Transverse colon (tissue), 4 donors: ENCODE measurements at places on chromosomes 3 and 15. TPM values are rescaled to one million over a fixed set of nuclear protein-coding genes. Genes with fewer than 3 reads are reported as not detected.

The CACNA2D2 gene
- total RNA-seq, result 0.48 TPM

The PLOD2 gene
- total RNA-seq, result 81.6 TPM

The SNX22 gene
- total RNA-seq, result not detected

The METTL6 gene
- 8.9 TPM for total RNA-seq

The DLL4 gene
- 1.5 TPM for total RNA-seq

DNA sequence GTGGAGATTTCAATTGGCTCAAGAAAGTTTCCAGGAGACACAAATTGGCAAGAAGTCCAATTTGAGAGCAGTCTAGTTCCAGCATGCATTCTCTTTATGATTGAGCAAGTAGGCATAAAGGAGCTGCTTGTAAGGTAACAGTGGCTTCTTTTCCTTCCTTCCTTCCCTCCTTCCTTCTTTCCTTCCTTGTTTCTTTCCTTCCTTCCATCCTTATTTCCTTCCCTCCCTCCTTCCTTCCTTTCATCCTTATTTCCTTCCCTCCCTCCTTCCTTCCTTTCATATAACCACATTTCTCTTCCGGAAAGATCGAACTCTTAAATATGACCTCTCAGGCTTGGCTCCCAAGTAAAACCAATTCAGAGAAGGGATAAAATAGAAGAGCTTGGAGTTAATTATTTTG, 29.4 kb upstream of the ATP11B start:
- peaks cover 7% of the 10 kb centered on the region for H3K4me1 ChIP-seq
- no peak overlapping the region for H3K27ac ChIP-seq
- no peak overlapping the region for H3K4me3 ChIP-seq
- H3K27me3 ChIP-seq, result no peaks in the 10 kb centered on the region

- no peak overlapping the region for H3K27ac ChIP-seq
- H3K27me3 ChIP-seq, result no peaks in the 10 kb centered on the region
- H3K4me3 ChIP-seq, result no peak overlapping the region
- DNase-seq, result no peak
- no peaks in the 10 kb centered on the region for H3K36me3 ChIP-seq
These were observed 83.6 kb downstream of the SLC7A14 start for GRCh38 chr3:170502297-170502696.

- no peaks in the 10 kb centered on the region for H3K27me3 ChIP-seq
- DNase-seq, result peak; percentile 99
- peak overlapping the region; percentile 82 for H3K27ac ChIP-seq
- peak overlapping the region; percentile 51 for H3K4me3 ChIP-seq
- peaks cover 32% of the 10 kb centered on the region for H3K4me1 ChIP-seq
These were observed 15.3 kb upstream of the FANCD2 start for GRCh38 chr3:10010878-10011465.

DNA sequence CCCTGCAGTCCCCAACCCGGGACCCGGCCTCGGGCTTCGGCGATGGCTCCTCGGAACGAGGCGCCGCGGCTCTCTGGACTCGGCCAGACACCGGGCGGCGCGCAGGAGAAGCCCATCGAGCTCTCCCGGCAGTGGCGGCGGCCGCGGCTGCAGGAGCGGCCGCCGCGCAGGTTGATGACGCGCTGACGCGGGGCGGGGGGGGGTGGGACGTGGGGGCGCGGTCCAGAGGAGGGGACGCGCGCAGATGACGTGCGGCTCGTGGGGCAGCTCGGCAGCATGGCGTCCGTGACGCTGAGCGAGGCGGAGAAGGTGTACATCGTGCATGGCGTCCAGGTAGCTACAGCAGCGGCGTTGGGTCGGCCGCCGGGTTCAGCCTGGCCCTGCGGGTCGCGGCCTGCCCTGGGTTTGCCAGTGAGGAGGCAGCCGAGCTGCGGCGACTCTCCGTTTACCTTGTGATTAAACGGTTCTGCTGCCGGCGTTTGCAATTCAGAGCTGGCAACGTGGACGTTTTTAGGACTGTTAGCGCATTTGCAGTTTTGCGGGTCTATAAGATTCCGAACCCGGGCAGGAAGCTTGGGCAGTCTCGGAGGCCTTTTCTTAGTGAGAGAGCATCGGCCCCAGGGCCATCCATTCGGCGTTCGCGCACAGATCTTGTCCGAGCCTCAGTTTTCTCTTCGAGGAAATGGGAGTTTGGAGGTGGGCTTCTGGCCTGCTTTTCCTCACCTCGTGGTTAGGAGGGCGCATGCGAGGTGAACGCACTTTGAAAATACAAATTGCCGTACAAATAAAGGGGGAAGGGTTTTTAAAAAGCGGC, at the start of the genes EXOSC7 and ZDHHC3:
Gene EXOSC7, plus strand, starts transcription at position 243 of the 814 bp plus-strand sequence. Its CDS starts 34 bp downstream, at position 277.
Gene ZDHHC3, minus strand, starts transcription at position 173 of the 814 bp plus-strand sequence. CDS start 16,738 bp downstream, outside the sequence.
- H3K27me3 ChIP-seq, result no peaks in the 10 kb centered on the region
- no peaks in the 10 kb centered on the region for H3K36me3 ChIP-seq
- H3K4me1 ChIP-seq, result peaks cover 35% of the 10 kb centered on the region
- H3K4me3 ChIP-seq, result peak within 1 kb of the TSS; percentile 95
- peak; percentile 89 for DNase-seq

DNA sequence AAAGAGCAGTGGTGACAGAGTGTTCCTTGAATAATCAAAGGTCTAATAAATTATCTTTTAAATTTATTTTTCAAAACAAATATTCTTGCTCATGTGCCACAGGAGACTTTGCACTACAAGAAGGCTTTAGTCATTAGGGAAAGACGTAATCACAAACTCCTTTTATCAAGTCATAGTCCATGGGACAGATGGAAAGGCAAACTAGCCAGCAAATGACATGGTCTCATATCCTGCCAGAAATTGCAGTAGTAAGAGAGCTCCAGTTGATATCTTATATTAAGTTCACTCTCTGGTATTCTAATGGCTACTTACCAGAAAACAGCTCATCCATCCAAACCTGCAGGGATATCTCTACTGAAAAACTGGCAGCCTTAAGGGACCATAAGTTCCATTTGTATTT, 225.0 kb upstream of the TP63 start:
- no peak overlapping the region for H3K27ac ChIP-seq
- no peaks in the 10 kb centered on the region for H3K36me3 ChIP-seq
- DNase-seq, result no peak
- no peaks in the 10 kb centered on the region for H3K27me3 ChIP-seq

DNA sequence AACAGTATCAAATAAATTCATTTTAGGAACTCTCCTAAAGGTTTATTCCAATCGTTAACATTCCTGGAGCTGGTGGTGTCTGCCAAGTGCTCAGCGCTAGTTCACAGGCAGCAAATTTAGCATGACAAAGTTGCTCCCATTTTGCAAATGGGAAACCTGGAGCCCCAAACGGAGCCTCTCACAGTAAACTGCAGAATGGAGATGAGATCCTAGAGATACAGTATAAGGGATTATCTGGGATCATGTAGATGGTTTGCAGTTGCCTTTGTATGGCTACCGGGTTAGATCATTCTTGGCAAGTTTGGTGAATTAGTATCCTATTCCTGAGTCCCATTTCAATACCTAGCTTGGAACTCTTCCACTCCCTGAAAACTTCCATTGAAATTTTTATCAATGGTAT, 173.7 kb downstream of the CDIN1 start:
- H3K27ac ChIP-seq, result no peak overlapping the region
- H3K27me3 ChIP-seq, result no peaks in the 10 kb centered on the region
- no peaks in the 10 kb centered on the region for H3K36me3 ChIP-seq
- H3K4me1 ChIP-seq, result no peaks in the 10 kb centered on the region

GRCh38 chr15:38516626-38517025, 48.0 kb downstream of the RASGRP1 start:
- H3K27ac ChIP-seq, result no peak overlapping the region
- DNase-seq, result no peak
- no peaks in the 10 kb centered on the region for H3K27me3 ChIP-seq
- no peaks in the 10 kb centered on the region for H3K4me1 ChIP-seq

DNA sequence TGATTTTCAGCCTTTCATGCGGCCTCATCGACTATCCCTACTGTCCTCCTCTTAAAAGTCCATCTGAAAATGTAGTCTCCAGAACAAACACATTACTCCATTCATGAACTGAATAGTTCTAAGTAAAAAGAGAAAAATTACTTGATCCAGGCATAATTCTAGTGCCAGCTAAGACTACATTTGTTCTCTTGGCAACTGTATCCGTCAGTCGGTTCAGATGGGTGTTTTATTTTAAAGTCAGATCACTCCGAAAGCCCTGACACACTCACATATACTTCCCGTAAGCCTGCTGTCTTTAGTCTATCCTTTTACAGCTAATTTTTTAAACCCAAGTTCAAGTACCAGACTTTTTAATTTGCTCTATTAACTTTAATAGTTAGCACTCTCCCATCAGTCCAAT, 1102.7 kb downstream of the ROBO1 start:
- H3K4me3 ChIP-seq, result no peak overlapping the region
- no peaks in the 10 kb centered on the region for H3K27me3 ChIP-seq
- no peak for DNase-seq
- no peaks in the 10 kb centered on the region for H3K4me1 ChIP-seq

DNA sequence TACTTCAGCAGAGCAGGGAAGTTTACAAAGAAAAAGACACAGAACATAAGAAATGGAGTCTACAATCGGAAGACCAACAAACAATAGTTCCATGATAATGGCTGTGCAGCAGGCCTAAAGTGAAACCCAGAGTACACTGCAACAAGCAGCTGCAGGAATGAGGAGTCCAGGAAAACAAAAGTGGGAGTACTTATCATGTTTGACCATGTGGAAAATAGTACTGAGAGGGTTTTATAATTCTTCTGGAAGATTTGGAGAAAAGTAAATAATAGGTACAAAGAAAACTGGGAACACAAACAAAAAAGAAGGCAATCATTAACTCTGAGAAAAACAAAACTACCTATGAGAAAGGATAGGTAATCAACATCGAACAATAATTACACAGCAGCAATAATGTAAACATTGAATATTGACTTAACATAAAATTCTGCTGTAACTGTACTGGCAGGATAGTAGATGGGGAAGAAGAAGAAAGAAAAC, 87.5 kb downstream of the NEK10 start:
- H3K4me1 ChIP-seq, result peaks cover 15% of the 10 kb centered on the region
- H3K4me3 ChIP-seq, result no peak overlapping the region
- no peaks in the 10 kb centered on the region for H3K36me3 ChIP-seq
- H3K27me3 ChIP-seq, result no peaks in the 10 kb centered on the region
- no peak overlapping the region for H3K27ac ChIP-seq

GRCh38 chr15:76994971-76995945, at the start of gene PSTPIP1:
PSTPIP1 (plus strand) TSS chr15:76995126; CDS start chr15:76995574, 448 bp downstream.
- peak; percentile 51 for DNase-seq
- H3K36me3 ChIP-seq, result no peaks in the 10 kb centered on the region

DNA sequence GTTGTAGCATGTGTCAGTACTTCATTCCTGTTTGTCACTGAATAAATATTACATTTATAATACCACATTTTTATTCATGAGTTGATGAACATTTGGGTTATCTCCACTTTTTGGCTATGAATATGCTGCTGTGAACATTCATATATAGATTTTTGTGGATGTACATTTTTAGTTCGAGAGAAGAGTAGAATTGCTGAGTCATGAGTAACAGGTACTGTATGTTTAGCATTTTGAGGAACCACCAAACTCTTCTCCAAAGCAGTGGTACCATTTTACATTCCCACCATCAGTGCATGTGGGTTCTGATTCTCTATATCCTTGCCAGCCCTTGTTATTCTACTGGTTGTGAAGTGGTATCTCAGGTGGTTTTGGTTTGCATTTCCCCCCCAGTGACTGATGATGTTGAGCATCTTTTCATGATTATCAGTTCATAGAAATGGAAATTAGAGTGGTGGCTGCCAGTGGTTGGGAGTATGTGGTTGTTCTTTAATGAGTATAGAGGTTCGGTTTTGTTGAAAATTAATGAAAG, 59.6 kb downstream of the CCDC66 start:
- H3K4me1 ChIP-seq, result no peaks in the 10 kb centered on the region
- H3K36me3 ChIP-seq, result no peaks in the 10 kb centered on the region
- no peaks in the 10 kb centered on the region for H3K27me3 ChIP-seq
- no peak for DNase-seq
- H3K4me3 ChIP-seq, result no peak overlapping the region
- H3K27ac ChIP-seq, result no peak overlapping the region

GRCh38 chr15:53549697-53550305, 209.7 kb downstream of the WDR72 start:
- DNase-seq, result no peak
- no peak overlapping the region for H3K4me3 ChIP-seq
- peak overlapping the region; percentile 67 for H3K27ac ChIP-seq
- H3K36me3 ChIP-seq, result no peaks in the 10 kb centered on the region

DNA sequence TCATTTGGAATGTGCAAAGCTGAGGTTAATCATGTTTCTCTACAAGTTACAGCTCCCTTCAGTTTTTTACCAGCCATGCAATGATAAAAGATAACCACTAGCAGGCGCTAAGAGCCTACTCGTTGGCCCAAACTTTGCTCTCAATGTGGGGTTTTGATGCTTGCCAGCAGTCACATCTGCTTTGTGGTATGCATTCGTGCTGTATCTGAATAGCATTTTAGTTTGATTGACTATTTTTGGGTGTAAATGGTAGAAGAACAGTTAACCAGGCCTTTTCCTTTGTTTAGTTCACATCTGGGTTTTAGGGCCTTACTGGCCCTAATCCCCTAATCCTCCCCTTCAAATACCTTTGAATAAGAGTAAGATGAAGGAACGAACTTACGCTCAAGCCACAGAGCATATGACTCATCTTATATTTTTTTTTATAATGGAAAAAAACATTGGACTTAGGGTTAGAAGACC, 4.4 kb upstream of the CLDN11 start:
- H3K4me1 ChIP-seq, result peaks cover 11% of the 10 kb centered on the region
- H3K4me3 ChIP-seq, result no peak overlapping the region
- no peak overlapping the region for H3K27ac ChIP-seq
- DNase-seq, result no peak

DNA sequence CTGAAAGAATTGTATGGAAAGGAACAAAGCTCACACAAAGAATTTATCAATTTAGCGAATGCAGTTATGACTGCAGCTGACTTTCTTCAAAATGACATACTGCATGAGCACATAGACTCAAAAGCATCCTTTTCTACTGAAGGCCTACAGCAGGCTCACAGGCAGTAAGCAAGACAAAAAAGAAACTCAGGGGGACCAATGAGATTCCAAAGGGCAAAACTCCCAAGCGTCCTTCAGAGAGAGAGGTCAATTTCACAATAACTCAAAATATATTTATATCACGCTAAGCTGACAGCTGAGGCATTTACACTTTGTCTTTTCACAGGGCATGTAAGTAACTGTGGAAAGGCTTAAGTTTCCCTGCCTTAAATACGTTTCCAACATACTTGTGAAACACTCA, 427.9 kb upstream of the RASGRP1 start:
- H3K36me3 ChIP-seq, result no peaks in the 10 kb centered on the region
- DNase-seq, result no peak
- no peaks in the 10 kb centered on the region for H3K4me1 ChIP-seq

DNA sequence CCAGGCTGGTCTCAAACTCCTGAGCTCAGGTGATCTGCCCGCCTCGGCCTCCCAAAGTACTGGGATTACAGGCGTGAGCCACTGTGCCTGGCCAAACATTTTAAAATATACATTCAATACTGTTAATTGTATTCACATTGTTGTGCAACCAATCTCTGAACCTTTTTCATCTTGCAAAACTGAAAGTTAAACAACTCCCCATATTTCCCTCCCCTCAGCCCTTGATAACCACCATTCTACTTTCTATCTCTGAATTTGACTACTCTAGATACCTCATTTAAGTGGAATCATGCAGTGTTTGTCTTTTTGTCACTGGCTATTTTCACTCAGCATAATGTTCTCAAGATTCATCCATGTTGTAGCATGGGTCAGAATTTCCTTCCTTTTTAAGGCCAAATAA, 30.0 kb downstream of the HMCES start:
- H3K27ac ChIP-seq, result no peak overlapping the region
- no peaks in the 10 kb centered on the region for H3K27me3 ChIP-seq
- H3K4me3 ChIP-seq, result no peak overlapping the region
- no peak for DNase-seq
- H3K36me3 ChIP-seq, result no peaks in the 10 kb centered on the region

GRCh38 chr15:74170875-74171578, 2.5 kb upstream of the ISLR start:
- no peaks in the 10 kb centered on the region for H3K27me3 ChIP-seq
- peaks cover 6% of the 10 kb centered on the region for H3K4me1 ChIP-seq
- no peak overlapping the region for H3K4me3 ChIP-seq
- DNase-seq, result no peak
- H3K36me3 ChIP-seq, result no peaks in the 10 kb centered on the region
